Nephron progenitor cell (in vitro differentiated cells): ENCODE measurements at places on chromosomes 16 and 17.

DNA sequence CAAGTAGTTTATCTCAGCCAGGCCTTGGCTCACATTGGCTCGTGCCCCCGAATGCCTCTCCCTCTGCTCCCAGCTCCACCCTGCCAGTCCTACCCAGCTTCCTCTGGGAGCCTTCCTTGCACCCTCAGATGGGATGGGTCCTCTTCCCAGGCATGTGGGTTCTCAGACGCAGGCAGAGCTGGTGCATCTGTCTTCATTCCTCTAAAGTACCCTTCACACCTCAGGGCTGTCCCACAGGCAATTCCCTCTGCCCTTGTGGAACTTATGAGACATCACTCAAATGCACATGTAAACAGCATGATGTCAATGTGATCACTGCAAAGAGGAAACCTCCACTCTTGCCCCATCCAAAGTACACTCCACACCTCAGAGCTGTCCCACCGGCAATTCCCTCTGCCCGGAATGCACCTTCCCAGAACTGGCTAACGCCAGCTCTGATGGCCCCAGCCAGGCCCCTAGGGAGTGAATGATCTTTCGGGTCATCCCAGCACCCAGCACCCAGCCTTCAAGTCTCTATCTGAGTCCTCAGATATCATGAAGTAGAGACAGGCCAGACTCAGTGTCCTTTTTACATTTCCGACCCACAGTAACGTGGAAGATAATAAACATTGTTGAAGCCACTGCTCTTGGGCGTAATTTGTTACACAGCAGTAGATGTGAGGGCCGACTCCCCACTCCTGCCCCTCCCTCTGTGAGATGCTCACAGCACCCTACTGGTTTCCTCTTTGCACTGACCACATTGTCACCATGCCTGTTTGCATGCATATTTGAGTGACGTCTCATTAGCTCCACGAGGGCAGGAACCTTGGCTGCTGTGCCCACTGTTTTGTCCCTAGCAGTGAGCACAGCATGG, 85.4 kb downstream of the N4BP1 start:
- DNase-seq = no peak

- no peak for DNase-seq
Observed at GRCh38 chr16:50282010-50282538, 15.7 kb downstream of the ADCY7 start.

DNA sequence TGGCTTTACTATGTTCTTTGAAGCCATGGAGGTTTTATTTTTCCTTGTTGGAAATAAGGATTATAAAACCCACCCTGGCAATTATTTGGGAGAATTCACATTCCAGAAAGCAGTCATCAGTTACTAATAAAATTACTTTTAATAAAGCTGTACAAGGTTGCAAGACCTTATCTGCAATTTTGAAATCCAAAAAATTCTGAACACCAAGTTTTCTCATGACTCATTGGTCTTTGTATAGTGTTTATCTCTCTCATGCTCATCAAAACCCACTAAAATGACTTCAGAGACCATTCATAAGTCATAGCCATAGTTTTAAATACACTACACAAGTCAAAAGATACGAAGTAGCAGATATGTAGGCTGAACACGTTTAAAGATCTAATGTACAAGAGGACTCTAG, 6.0 kb upstream of the KRT38 start:
- DNase-seq = no peak

- no peak for DNase-seq
Observed at GRCh38 chr16:49115956-49116355, 165.7 kb downstream of the CBLN1 start.

DNA sequence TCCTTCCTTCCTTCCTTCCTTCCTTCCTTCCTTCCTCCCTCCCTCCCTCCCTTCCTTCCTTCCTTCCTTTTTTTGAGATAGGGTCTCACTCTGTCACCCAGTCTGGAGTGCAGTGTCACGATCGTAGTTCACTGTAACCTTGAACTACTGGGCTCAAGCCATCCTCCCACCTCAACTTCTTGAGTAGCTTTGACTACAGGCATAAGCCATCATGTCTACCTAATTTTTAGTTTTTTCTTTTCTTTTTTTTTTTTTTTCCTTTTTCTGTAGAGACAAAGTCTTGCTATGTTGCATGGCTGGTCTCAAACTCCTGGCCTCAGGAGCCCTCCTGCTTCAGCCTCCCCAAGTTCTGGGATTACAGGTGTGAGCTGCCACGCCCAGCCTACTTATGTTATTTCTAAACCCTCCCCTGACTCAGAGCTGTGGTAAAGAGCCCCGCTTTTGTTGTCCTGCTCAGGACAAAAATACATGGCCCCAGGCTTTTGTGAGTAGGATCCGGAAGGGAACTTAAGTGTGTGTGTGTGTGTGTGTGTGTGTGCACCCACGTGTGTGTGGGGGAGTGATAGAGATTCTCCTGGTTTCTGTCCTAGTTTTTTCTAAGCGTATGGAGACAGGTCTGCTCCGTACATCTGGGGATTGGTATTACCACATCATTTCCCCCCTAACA, 67.1 kb downstream of the PRKCB start:
- DNase-seq = no peak

DNA sequence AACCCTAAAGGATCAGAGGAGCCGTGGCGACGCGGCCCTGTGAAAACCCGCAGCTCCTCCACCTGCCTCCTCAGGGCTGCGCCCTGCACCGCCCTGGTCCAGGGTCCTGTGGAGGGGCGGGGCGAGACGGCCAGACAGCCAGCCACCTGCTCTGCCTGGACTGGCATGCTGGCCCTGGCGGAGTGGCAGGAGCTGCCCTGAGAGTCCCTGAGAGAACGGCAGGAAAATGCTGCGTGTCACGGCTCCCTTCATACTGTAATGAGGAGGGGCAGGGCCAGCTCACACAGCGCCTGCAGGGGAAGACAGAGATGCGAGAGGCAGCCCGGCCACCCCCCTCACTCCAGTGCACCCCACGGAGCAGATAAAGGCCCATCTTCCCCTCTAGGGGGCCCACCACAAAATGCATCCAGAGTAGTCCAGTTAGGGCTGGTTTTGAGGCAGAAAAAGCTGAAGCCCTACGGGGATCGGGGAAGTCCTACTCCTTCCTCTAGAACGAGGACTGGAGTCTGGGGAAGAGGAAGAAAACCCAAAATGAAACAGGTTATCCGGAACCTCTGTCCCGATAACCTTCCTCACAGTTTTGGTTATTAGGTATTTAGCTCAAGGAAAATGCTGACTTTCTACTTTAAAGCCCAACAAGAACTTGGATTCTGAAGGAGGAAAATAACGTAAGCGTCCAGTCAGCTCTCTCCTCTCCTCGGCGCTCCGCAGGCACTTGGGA, 97.6 kb upstream of the DNAH17 start:
- no peak for DNase-seq

DNA sequence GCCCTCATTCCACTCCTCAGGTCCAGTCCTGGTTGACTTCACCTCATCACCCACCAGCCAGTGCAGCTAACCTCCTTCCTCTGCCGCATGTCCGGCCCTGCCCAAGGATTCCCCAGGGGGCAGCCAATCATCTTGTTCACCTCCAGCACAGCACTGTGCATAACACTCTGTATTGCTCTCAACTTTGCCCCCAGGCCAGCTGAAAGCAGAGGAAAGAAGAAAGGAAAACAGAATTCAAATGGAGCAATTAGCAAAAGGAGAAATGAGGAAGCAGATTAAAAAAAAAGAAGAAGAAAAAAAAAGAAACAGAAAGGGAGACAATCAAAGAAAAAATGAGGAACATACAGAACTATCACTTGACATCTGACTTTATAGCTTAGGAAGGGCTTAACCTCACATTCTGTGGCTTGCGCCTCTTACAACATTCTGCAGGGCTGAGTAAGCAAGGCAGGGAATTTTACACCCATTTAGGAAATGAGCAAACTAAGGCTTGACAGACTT, 26.1 kb downstream of the GAS7 start:
- peak; percentile 51 for DNase-seq

DNA sequence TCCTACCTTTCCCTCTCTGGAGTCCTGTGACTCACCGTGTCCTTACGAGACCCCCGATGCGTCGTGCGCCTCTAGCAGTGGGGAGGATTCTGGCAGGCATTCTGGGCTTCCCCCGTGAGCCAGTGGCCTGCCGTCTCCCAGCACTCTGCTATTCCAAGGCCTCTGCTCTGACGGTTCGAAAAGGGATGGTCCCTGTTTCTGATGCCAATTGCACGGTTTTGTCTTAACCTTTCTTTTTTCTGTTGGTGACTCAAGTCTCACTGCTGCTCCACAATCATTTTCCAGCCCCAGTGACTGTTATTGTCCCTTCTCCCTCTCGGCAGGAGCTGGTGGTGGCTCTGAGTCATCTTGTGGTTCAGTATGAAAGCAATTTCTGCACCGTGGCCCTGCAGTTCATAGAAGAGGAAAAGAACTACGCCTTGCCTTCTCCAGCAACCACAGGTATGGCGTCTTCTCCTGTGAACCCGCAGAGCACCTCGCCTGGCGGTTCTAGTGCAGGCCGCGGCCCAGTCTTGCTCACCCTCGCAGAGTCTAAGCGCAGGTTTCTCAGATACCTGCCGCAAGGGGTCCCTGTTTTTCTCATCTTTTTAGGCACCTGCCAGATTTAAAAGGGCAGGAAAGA, 100.1 kb upstream of the CHMP6 start:
- no peak for DNase-seq

- peak; percentile 78 for DNase-seq
Observed at GRCh38 chr17:44219616-44220212, at the start of gene UBTF. TSS of gene UBTF (minus strand) at chr17:44219675. CDS start at chr17:44218229, 1,446 bp downstream.

- peak; percentile 72 for DNase-seq
Observed at GRCh38 chr16:85556456-85557082, 56.6 kb upstream of the GSE1 start.

- peak; percentile 30 for DNase-seq
Observed at GRCh38 chr17:72187556-72187955, 66.7 kb downstream of the SOX9 start.
